ENCODE measurements at places on chromosomes 1 and 21.

DNA sequence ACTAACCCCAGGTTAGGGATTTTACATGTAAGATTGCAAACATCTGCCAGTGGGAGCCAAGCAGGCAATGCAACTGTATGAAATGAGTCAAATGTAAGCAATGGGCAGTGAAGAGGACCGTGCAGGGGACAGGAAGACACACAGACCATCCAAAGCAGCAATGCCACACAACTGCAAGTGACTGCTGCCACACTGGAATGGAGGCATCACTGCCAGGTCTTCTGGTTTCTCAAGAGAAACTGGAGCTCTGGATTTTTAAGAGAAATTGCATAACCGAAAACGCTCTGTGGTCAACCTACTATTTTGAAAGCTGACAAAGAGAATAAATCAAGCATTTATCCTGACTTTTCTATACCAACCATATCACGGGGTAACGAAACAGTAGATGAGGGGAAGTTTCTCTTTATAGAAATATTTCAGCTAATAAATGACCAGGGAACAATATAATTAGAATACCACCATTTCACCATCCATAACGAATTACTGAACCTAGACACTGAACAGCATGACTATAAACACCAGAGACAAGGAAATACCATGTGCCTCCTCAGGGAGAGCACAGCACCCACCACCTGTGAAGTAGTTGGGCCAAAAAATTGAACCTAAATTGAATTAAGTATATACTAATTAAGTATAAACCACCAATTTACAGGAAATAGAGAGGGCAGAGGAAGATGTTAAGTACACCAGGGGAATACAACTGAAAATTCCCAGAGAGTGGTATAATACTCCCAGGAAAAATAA is 4.4 kb downstream of the AK2 start:
- DNase-seq, result no peak

DNA sequence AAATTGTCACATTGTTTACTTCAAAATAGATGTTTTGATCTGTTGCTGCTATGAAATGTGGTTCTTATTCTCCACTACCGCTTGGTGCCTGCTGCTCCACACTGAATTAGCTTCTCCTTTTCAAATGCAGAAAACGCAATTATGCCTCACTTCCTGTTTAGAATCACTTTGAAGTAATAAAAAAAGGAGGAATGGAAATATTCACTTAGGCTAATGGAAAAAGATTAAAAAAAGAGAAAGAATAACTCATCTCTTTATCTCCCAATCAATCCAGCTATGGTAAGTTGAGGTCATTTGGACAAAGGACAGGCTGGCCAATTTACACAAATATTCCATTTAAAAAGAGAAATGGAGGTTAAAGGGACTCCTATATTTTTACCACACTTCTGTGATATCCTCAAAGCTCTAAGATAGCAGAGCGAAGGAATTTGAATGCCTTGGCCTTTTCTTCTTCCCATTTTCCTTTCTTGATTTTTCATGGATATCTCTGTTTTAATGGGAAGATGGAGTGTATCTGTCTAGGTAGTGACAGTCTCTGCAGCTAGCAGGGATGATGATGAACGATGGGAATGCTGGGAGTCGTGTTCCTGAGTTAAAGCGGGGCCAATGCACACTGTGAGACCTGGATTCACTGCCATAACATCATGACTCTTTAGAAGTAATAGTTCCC is 35.7 kb downstream of the RGS5 start:
- DNase-seq, result no peak

GRCh38 chr1:43441166-43441893 is 12.4 kb downstream of the HYI start:
- no peak for DNase-seq

GRCh38 chr1:159675046-159675445 is 39.3 kb downstream of the CRP start:
- DNase-seq, result no peak

GRCh38 chr1:243916160-243916559 is 66.1 kb upstream of the AKT3 start:
- DNase-seq, result no peak

DNA sequence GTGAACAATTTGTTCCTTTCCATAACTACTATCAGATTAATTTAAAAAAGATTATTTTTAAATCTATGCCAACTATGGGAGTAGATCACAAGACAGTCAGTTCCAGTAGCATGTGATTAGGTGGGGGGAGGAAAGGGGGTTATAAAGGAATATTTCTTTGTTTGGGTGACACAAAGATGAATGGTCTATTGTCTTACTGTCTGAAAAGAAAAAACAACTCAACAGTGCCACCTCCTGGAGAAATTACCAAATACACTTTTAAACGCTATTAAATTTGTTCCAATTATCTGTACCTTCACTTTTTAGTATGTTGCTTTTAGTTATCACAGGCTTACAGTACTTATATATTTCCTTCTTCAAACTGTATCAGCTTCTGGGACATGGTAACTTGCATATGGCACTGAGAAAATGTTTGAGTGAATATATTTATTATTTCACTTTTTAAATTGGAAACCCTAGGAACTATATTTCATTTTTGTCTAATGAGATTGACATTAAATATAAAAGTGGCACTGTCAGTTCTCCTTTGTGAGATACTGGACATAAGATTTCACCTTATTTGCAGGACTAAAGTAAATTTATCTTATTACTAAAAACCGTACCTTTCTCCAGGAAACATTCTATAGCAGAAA is 1.7 kb upstream of the SORT1 start:
- DNase-seq, result no peak

- no peak for DNase-seq
These were observed 17.3 kb downstream of the PDC start for GRCh38 chr1:186443638-186444037.

GRCh38 chr1:216523043-216523442 is 99.8 kb upstream of the USH2A start:
- DNase-seq, result no peak

DNA sequence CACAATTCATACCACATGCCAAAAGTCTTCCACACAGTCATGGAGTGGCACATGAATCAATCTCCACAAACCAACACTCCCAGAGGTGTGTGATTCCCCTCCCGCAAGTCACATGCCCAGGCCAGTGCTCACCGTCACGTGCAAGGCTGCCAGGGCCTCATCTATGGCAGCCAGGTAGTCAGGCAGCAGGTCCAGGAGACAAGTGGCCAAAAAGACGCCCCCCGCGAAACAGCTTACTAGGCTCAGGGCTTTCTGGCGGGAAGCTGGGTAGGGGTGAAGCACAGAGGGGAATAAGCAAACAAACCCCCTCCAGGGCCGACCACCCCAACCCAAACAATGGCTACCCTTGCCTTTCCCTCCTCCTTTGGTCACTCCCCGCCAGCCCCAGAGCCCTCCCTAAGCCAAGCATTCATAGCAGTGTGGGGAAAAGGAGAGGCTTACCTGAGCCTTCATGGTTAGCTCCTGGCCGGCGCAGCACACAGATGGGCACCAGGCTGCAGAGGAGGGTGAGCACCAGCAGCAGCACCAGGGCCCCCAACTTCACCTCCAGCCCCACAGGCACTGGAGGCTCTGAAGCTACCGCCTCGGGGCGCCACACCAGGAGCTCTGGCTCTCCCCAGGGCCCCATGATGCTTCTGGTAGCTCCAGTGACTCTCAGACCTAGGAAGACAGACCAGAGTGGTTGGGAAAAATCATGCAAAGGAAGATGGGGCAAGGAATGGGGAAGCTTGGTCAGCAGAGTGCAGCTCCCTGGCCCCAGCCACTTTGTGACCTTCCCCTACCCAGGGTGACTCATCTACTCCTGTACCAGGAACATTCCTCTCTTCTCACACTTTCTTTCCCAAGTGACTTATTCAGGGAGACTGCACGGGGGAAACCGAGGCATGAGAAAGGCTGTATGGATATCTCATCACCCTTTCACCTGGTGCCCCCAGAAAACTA is 978 bp downstream of the SLC39A1 start:
- no peak for DNase-seq

- DNase-seq, result no peak
These were observed 184.4 kb downstream of the GRIK3 start for GRCh38 chr1:36849956-36850355.

DNA sequence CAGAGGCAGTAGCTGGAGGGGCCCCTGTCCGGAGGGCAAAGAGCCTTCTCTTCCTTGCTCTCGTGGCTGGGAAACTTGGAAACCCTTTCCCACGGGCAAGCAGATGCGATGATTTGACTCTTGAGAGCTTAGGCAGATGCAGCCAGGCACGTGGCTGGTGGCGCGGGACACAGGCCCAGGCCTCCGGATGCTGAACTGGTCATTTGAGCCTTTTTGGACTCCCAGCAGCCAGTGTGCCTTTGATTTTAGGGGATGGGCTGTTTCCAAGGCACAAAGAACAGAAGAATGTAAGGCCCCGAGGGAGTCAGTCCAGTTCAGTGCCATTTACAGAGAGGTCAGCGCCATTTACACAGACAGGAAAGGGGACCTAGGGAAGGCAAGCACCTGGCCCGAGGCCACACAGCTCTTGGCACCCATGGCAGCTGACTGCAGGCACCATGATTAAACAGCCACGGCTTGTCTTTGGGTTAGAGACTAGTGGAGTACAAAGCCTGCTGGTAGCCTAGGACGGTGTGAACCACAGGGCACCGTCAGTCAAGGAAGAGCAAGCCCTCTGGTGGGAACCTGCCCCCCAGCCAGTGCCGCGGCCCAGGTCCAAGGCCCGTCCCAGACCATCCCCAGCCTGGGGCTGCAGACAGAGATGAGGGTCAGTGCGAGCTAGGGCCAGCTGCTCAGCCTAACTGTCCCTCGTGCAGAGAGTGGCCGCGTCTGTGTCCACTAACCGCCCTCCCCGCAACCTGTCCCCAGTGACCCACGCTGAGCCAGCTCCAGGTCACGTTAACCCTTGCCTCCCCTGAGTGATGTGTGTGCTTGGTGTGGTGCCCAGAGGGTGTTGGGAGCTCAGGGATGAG is 20.4 kb upstream of the CCDC27 start:
- DNase-seq, result no peak

- DNase-seq, result peak; percentile 43
These were observed 616 bp downstream of the TAF12 start for GRCh38 chr1:28642056-28642846.

DNA sequence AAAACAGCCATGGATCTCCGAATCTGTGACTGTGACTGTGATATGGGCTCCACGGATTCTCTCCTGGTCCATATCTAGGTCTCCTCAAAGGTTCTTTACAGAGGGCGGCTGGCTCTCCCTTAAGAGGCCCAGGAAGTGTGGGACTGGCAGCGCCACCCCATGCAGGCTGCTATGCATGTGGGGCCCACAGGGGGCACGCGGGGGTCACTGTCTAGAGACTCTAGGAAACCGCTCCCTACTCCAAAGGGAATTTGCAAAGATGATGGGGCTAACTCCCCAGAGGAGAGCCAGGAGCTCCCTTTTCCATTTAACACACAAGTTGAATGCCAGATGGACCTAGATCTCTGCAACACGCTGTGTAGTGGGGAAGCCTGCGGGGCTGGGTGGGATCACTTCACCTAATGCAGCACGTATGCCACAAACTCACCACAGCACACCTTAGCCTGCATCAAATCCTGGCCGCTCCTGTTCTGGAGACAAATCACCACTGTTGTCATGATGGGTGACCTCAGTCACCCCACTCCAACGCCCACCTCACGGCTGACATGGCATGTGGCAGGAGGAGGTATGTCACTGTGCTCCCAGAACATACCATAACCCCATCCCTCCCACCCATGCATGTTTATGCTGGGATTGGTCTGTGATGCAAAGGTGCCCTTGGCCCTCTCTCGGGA is 61.7 kb downstream of the SLC45A1 start:
- DNase-seq, result no peak

GRCh38 chr1:161282991-161283390 is 24.4 kb downstream of the PCP4L1 start:
- DNase-seq, result no peak

- DNase-seq, result no peak
These were observed 9.5 kb downstream of the GPR137B start for GRCh38 chr1:236151739-236152424.
